ENCODE measurements at places on chromosomes 4 and X.

- DNase-seq: no peak
Observed at GRCh38 chr4:179804440-179804839, 2362.2 kb upstream of the AGA start.

DNA sequence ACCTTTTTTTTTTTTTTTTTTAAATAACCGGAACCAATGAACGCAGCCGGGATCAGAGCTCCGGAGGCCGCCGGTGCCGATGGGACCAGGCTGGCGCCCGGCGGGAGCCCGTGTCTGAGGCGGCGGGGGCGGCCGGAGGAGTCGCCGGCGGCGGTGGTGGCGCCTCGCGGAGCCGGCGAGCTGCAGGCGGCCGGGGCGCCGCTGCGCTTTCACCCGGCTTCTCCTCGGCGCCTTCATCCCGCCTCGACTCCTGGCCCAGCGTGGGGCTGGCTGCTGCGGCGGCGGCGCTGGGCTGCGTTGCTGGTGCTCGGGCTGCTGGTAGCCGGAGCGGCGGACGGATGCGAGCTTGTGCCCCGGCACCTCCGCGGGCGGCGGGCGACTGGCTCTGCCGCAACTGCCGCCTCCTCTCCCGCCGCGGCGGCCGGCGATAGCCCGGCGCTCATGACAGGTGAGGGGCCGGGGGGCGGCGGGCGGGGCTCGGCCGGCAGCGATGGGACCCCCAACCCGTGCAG is 337 bp downstream of the STIM2 start:
- DNase-seq: peak; percentile 68

GRCh38 chr4:140693562-140693961 is 62.6 kb downstream of the TBC1D9 start:
- no peak for DNase-seq

GRCh38 chrX:107718156-107718621 is 57.4 kb downstream of the TSC22D3 start:
- peak; percentile 80 for DNase-seq
